ENCODE measurements at places on chromosomes 12 and 14.
A peak's percentile ranks its signal among the peaks of the same experiment; 100 is the strongest.

GRCh38 chr12:105214670-105215375, 21.2 kb downstream of the APPL2 start:
- DNase-seq: no peak

DNA sequence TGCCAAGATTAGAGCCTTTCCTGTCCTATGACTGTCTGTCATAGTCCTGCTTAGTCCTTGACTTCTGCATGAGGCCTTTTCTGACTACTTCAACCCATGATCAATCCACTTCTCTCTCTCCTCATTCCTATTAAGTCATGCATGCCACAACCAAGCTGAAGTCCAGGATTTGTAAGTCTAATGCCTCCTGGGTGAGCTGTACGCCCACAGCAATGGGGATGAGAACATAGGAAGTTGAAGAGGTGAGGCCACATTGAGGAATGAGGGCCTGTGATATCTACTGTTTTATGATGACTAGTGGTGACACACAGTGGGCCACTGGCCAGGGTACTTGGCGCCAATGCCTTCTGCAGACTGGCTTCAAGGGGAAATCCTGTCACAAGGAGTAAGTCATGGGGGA, 994.1 kb upstream of the TMEM132C start:
- no peak for DNase-seq

DNA sequence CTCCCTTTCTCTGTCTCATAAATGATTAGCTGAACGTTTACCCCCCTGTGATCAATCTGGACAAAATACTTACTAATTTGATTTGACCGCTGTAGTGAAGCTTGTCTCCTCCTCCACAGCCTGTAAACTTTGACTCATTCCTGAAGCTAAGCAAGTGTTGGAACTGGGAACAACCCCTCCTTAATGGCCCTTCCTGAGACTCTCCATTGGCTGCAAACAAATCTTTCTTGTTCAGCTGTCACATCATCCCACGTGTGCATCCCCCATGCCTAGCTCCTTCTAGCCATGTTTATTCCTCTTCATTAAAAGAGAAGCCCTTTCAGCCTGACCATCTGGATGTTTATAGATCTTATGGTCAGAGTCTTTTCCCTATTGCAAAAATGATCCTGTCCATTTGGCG, 281.2 kb downstream of the RGS6 start:
- DNase-seq: no peak

DNA sequence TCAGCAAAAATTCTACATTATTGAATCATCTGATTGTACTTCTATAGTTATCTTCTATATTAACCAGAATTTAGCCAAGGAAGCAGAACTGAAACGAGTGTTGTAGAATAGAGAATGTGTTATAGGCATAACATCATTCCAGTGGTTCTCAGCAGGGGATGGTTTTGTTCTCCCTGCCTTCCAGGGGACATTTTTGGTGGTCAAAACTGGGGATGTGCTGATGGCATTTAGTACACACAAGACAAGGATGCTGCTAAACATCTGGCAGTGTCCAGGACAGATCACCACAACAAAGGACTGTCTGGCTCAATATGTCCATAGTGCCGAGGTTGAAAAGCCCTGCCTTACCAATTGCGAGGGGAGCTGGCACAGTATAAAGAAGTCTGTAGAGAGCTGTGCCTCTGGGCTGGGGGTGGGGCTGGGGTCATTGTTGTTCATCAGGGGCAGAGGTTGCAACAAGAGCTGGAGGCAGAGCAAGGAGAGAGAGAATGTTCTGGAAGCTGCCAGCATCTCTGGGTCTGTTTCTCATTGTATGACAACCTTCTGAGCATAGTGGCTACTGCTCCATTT, 1472.8 kb downstream of the AACS start:
- no peak for DNase-seq

GRCh38 chr12:4505376-4505986, 33.2 kb upstream of the RAD51AP1 start:
- DNase-seq: no peak

- no peak for DNase-seq
These were observed 39.5 kb upstream of the RIN3 start for GRCh38 chr14:92473969-92474535.

DNA sequence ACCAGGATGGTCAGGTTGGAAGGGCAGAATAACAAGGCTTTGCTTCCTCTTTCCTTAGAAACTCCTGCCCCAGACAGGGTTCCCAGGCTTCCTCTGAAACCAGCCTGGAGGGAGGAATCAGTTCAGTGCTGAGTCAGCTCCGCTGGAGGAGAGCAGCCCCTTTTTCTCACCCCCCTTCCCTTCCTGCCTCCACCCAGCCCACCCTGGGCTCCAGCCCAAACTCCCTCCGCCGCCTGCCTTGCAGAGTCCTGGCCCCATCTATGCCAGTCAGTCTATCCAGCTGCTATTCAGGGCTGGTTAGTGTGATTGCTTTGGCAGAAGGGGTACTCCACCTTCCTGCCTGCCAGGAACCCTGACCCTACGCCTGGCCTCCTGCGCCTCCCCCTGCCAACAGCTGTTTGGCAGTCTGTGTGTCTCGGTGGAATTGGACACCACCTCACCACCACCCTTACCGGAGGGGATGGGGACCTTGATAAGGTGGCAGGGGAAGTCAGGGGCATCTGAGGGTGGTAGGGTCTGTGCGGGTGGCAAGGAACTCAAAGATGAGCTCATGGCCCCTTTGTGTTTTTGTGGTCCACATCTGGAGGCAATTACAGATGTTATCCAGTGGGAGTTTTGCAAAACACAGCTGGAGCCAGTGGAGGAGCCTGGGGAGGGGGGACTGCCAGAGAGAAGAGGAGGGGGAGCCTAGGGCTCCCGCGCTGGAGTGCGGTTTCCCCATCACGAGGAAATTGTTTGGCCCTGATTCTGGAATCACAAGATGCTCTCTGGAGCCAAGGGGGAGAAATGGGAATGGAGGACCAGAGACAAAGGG, 12.2 kb downstream of the MMP14 start:
- DNase-seq: peak; percentile 90

DNA sequence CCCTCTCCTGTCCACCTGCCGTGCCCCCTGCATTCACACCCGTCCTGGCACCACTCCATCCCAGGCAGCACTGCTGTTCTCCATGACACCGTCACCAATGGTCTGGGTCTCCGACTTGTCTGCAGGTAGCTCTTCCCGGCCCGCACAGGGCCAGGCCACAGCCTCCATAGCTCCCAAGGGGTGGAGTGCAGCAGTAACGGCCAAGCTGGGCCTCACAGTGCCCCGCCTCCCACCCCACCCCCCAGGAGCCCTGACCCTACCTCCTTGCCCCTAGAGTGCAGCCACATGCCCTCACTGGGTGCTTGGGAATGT, 12.9 kb downstream of the FBRSL1 start:
- no peak for DNase-seq

DNA sequence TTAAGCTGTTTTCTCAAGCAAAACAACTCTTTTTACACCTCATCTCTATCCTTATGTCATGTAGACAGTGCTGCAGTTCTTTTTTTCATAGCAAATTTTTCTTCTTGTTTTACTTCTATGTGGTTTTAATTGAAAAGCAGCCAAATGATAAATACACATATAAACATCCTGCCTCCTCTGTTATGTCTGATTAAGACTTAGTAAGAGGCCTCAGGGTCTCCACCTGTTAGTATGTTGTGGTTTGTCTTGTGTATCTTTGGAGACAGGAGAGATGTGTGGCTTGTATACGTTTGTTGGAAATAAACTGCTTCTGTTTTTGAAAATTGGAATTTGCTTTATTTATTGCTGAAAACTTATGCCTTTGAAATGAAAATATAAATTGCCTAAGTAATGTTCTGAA, 32.0 kb downstream of the PEX5 start:
- no peak for DNase-seq

DNA sequence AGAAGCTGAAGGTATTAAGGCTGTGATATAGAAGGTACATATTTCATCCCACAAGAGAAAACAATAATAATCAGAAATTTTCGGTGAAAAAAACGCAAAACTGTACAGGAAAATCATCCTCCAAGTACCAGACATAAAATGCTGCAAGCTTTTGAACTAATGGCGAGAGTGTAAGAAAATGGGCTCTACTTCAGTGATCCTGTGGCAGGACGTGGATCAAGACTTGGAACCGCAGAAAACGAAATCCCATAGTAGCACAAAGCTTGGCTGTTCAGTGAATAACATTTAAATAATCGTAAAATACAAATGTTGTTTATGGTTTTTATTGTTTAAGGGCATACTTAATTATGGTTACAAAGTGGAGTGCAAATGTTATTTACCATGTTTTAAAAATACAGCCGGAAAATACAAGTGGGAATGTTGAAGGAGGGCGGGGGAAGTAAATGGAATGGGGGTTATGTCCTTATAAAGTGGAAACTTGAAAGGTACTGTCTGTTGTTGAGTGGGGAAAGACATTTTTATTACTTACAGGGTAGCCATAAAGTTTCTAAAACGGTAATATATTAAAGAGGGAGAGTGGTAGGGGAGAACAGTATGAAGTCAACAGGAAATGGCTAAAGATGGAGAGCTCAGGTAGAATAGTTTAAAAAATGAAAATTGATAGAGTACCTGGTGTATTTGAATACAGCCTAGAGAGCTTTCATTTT, 1.1 kb downstream of the SMIM10L1 start:
- DNase-seq: peak; percentile 27

GRCh38 chr14:39175445-39176262, 600 bp downstream of the PNN start:
- peak; percentile 40 for DNase-seq

DNA sequence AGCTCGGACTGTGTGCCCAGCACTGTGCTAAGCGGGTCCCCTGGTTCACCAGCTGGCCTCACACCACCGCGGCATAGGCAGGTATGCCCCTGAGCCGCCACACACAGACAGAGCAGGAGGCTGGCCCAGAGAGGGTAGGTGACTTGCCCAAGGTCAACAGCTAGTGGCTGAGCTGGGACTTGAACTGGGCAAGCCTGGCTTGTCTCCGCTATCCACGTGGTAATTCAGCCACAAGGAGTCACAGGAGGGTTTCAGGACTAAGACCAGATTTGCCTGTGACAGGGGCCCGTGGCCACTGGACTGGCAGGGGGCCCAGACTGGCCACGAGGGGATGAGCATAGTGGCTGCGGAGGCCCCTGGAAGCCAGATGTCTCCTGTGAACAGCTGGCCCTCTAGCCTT, 47.7 kb downstream of the NCOR2 start:
- no peak for DNase-seq

DNA sequence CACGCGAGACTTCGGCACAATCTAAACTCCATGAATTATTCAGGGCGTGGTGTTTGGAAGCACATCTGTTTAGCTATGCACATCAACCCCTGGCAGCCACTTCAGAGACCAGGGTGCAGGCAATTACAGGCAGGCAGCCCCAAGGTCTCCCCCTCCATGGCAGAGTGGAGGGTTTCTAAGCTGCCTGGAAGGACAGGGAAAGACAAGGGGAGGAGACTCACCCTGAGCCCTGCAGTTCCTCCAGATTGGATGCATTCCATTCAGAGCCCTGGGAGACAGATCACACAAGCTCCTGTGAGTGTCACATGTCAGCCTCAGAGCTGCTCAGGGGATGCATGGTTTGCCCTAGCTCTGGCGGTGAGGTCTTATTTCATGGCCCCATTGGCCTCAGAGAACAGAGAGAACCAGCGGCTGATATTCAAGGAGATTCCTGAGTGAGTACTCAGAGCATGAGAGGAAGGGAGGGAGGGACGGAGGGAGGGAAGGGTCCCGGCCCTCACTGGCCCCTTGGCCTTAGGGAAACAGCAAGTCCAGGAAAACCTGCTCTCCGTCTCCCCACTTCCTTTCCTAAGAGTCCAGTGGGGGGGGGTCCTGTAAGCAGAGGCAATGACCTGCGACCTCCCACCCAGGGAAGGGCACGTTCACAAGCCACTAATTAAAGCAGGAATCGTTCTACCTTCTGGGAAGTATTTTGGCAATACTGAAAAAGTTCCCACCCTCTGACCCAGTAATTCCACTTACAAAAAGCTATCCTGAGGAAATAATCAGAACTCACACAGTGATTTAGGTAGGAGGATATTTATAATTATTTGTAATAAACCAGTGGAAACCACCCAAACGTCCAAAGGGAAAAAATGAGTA, 55.1 kb downstream of the SSH1 start:
- DNase-seq: no peak

- no peak for DNase-seq
These were observed 24.1 kb downstream of the EML1 start for GRCh38 chr14:99817331-99817730.

- no peak for DNase-seq
These were observed 35.3 kb downstream of the KICS2 start for GRCh38 chr12:64186789-64187188.

DNA sequence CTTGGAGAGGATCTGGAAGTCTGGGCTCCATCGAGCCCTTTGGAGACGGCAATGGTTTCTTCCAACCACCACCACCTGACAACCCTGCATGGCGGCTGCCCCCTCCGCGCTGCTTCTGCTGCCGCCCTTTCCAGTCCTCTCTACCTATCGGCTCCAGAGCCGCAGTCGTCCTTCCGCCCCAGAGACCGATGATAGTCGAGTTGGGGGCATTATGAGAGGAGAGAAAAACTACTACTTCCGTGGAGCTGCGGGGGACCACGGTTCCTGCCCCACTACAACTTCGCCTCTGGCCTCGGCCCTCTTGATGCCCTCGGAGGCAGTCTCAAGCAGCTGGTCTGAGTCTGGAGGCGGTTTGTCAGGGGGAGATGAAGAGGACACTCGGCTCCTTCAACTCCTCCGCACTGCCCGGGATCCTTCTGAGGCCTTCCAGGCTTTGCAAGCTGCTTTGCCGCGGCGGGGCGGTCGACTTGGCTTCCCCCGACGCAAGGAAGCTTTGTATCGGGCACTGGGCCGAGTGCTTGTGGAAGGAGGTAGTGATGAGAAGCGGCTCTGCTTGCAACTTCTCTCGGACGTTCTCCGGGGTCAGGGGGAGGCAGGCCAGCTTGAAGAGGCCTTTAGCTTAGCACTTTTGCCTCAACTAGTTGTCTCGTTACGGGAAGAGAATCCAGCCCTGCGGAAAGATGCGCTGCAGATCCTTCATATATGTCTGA, 499 bp downstream of the TOGARAM1 start:
- peak; percentile 40 for DNase-seq

DNA sequence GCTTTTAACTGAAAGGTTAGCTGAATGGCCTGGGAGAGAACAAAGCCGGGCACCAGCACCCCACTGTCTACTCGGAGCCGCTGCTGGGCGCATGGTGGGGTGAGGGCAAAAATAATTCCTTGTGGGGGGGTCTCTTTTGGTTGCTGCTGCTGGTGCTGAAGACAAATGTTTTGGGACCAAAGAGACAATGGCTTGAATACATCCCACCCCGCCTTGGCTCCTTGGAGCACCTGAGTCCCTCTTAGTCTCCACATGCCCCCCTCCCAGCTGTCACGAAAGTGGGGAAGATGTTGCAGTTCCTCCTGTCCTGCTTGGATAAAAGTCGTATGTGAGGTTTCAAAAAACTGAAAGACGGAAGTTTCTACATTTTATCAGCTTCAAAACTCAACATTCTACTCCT, 85.0 kb downstream of the PIWIL1 start:
- no peak for DNase-seq
